ENCODE measurements at places on chromosomes 2 and 18.

DNA sequence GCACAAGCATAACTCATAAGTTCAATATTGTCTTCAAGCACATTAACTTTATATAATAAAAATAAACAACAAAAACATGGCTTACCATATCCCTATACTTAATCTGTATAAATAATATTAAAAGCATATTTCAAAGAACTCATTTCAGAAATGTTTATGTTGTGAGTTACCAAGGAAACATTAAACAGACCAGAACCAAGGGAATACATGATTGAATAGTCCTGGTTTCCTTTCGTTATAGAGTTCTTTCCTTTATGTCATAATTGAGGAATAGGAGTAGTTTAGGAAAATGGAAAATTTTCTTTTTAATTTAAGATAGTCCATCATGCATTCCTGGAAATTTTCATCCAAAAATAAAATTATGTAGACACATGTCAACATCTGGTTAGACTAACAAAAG lies 343.0 kb downstream of the ERBB4 start:
- no peak for DNase-seq

DNA sequence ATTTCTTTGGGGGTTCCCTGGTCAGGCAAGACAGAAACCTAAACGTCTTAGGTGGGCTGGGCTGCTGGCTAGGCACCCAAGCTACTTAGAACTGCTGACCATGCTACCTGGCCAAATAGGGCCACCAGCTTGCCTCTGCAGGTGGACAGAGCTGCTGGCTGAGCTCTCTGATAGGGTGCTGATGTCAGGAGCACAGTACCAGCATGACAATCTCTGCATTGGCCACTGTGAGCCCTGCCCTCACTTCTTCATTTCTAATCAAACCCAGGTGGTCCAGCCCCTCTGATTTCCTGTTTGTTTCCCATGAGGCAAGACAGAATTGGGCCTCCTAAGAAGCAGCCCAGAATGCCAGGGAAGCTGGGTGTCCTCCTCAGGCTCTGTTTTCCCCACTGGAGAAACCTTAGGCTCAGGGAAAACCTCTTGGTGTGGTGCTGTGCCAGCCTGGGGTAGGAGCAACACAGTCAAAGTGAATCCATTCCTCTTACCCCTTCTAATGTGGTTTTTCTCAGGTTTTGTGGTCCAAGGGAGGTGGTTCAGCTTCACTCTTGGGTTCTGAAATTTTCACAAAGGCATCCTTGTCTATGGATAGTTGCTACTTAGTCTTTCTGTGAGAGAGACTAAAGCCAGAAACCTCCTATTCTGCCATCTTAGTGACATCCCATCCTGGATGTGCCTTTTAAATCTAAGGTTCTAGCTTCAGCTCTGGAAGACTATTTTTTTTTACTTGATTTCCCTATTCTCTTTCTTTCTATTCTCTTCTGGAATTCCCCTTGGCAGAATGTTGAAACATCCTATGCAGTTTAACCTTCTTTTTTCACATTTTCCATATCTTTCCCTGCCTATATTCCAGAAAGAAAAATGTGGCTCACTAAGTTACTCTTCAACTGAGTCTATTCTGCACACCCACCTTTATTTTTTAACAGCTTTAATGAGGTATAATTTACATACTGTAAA lies 15.2 kb downstream of the SP100 start:
- no peak for DNase-seq

- DNase-seq: no peak
Observed at GRCh38 chr18:9135081-9135911, 1.3 kb upstream of the ANKRD12 start.

DNA sequence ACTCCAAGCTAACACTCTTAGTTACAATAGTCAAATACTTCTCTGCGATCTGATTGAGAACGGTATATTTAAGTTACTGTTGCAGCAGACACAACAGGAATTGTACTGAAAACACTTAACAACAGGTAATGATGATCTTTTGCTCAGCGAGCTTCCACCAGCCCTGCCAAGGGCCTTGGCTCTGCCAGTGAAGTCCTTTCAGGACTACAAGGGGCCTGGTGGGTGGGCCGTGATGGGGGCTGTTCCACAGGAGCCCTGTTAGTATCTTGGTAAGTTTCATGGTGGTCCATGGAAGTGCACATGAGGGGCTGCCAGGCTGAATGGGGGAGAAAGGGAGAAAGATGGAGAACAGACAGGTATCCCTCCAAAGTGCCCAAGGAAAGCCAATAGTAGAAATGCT lies 178.6 kb upstream of the DOK6 start:
- no peak for DNase-seq

GRCh38 chr2:140567734-140568133 lies 1563.1 kb downstream of the LRP1B start:
- DNase-seq: no peak

GRCh38 chr2:60357996-60358395 lies 195.5 kb downstream of the BCL11A start:
- no peak for DNase-seq

DNA sequence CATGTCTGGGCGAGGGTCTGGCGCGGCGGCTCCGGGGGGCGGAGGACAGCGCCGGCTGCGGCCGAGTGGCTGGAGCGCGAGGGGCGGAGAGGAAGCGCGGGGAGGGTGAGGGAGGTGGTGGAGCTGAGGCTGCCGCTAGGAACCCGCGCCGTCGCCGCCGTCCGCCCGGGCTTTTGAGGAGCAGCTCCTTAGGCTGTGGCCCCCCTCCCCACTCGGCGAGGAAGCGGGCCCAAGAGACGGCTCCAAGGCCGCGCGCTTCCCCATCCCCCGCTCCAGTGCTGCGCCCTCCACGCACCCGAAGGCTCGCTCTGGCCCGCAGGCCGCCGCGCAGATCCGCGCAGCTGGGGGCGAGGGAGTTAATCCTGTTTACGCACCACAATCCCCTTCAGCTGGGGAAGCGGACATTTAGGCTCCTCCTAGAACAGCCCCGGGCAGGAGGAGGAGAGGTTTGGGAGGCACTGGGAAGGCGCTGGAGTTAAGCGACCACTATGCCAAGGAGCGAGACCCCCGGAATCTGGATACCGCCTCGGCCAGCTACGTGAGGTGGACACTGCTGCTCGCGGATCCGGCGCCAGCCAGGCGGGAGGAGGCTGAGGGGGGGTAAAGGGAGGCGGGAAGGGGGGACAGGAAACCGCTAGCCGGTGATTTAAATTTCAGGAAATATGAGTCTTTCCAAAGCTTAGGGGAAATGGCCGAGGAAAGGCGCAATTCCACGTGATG lies at the start of gene CNRIP1:
Gene CNRIP1, minus strand, starts transcription at position 552 of the 720 bp plus-strand sequence. Its CDS starts 549 bp downstream, at position 3.
- DNase-seq: no peak

DNA sequence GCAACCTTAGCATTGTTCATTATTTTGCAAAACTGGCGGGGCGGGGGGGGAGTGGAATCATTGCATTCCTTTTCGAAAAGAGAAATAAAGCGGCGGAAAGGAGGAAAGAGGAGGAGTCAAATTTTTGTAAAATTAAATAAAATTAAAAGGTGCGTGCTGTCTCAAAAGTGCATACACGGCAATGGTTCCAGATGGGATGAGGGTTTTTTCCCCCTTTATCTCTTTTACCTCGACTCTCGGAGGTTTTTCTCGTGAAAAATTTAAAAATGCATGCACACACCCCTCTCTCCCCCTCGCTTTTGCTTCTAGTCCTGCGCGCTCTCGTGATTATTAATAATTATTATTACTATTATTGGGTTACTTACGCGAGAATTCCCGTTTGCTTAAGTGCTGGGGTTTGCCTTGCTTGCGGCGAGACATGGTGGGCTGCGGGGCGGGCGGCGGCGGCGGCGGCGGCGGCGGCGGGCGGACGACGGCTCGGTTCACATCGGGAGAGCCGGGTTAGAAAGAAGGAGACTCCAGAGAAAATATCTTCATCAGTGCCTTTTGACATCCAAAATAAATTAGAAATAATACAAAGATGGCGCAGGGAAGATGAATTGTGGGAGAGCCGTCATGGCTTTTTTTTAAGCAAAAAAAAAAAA lies 481 bp downstream of the BCL11A start:
- no peak for DNase-seq

Data from stimulated activated CD4-positive, alpha-beta T cell treated with anti-CD3 and anti-CD28 coated beads, Interleukin-15, amount 100 ng/mL, for 1 hour (primary cell).